ENCODE measurements at places on chromosomes 7 and 10. TPM values are rescaled to one million over a fixed set of nuclear protein-coding genes. Genes with fewer than 3 reads are reported as not detected.

LEP gene
- not detected for total RNA-seq

NPFFR1 gene
- 2.9 TPM for total RNA-seq

DLG5 gene
- total RNA-seq, result 24.9 TPM

CPA1 gene
- not detected for total RNA-seq

NFKB2 gene
- 27.5 TPM for total RNA-seq

STAG3 gene
- total RNA-seq, result 0.05 TPM

GRCh38 chr7:52249741-52250140 lies 785.7 kb upstream of the POM121L12 start:
- DNase-seq, result no peak

- DNase-seq, result peak; percentile 60
Observed at GRCh38 chr10:70458329-70459060, 17.0 kb upstream of the NODAL start.

- DNase-seq, result no peak
Observed at GRCh38 chr10:76012716-76013327, 581.4 kb downstream of the LRMDA start.

- peak; percentile 74 for DNase-seq
Observed at GRCh38 chr7:10889266-10889898, 84.3 kb upstream of the PHF14 start.

DNA sequence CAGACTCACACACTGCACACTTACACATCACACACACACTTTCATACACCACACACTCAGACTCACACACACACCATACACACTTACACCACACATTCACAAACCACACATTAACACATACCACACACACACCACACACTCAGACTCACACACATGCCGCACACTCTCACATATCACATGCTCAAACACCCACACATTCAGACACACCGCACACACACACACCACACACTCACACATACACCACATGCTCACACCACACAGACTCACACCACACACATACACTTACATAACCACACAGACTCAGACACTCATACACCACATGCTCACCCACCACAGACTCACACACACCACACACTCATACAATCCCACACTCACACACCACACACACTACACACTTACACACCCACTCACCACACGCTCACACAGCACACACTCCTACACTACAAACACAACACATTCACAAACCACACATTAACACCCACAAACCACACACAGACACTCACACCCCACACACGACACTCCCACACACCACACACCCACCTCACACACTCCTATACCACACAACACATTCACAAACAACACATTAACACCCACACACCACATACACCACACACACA lies 125.4 kb downstream of the EVX1 start:
- DNase-seq, result no peak

GRCh38 chr10:30963992-30964930 lies 67.4 kb downstream of the ZNF438 start:
- DNase-seq, result no peak

DNA sequence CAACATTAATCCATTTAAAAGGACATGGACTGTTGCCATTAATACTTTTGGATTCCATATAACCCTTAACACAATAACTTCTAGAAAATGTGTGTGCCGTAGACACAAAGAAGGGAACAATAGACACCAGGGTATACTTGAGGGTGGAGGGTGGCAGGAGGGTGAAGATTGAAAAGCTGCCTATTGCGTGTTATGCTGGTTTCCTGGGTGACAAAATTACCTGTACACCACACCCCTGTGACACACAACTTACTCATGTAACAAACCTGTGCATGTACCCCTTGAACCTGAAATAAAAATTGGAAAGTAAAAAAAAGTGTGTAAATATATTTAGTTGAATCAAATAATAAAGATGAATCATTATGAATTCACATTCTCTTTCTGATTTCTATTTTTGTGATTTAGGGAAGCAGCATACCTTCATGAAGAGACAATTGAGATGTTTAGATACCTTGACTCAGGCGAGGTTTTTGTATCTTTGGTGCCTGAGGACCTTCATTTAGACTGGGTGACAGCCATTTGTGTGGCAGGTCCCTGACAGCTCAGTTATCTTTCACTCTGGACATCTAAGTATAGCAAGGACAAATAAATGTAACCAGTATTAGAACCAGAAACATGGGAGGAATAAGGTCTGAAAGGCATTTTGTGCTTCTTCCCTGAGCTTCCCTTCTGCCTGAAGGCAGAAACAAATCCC lies 28.7 kb downstream of the GIMAP8 start:
- DNase-seq, result no peak

GRCh38 chr10:35442028-35442427 lies 105.7 kb downstream of the CCNY start:
- DNase-seq, result no peak

- no peak for DNase-seq
Observed at GRCh38 chr10:129719415-129719739, 244.7 kb downstream of the EBF3 start.
